ENCODE measurements at places on chromosomes 3 and 15.

- no peak for DNase-seq
These were observed 16.0 kb upstream of the PLA2G4F start for GRCh38 chr15:42172475-42172874.

GRCh38 chr15:48366584-48367312 is 35.5 kb downstream of the DUT start:
- no peak for DNase-seq

- no peak for DNase-seq
These were observed 497 bp upstream of the RPLP1 start for GRCh38 chr15:69451951-69452691.

DNA sequence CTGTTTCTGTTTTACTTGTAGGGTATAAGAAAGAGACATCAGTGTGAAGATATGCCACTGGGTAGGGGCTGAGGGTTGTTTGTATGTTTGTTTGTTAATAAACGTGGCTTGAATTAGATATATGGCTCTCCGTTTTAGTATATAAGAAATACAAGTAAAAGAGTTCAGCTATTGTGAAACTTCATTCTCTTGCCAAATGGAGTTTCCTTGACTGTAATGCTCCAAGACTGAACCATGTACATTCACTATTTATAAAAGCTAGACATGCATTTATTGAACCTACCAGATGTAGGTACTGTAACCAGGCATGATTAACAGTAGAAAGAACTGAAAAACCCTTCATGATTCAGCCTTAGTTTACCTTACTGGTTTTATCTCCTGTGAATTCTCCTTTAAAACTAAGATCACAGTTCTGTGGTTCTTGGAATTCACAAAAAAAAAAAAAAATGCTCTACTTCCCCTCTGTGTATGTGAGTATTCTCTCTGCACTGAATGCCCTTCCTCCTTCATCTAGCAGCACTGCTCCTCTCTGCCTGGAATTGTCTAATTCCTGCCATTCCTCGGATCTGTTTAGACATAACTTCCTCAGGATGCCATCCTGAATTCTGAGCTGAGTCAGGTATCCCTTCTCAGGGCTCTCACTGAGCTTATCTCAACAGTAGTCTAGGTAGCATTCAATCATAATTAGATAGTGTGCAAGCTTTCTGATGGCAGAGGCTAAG is 504.4 kb downstream of the FHIT start:
- no peak for DNase-seq

DNA sequence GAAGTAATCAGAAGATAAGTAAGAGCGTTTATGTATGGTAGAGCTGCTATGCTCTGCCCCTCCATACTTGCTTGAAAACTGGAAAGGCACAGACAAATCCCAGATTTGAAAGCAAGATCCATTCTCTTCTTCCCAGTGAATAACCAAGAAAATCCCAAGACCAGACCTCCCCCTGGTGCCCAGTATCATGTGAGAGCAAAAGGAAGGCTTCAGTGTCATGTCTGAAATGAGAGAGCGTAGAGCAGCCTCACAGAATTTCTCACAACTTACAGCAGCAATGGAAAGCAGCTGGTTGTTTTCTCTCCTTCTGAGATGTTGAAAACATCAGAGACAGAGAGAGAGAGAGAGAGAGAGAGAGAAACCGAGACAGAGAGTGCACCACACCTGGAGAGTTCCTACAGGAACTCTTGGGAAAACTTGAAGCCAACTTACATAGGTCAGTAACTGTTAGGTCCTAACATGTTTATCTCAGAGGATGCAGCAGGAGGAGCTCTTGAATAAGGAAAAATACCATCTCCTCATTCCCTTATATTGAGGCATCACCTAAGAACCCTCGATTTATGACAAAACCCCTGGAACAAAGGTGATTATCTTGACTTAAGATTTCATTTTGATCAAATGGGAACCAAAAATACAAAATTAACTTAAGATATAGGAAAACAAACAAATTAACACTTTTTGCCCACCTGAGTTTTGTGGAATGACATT is 273.3 kb downstream of the NSUN3 start:
- DNase-seq = peak; percentile 18

GRCh38 chr3:34365231-34365630 is 566.8 kb downstream of the PDCD6IP start:
- DNase-seq = no peak

DNA sequence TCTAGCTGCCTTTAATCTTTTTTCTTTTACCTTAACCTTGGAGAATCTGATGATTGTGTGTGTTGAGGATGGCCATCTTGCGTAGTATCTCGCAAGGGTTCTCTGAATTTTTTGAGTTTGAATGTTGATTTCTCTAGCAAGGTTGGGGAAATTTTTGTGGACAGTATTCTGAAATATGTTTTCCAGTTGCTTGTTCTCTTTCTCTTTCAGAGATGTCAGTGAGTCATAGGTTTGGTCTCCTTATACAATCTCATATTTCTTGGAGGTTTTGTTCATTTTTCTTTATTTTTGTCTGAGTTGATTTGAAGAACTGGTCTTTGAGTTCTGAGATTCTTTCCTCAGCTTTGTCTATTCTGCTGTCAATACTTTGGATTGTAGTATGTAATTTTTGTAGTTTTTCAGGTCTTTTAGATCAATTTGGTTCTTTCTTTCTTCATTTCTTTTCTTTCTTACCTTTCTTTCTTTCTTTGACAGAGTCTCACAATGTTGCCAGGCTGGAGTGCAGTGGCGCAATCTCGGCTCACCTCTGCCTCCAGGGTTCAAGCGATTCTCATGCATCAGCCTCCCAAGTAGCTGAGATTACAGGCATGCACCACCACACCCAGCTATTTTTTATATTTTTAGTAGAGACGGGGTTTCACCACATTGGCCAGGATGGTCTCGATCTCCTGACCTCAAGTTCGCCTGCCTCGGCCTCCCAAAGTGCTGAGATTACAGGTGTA is 366.4 kb upstream of the RASGRP1 start:
- no peak for DNase-seq

- DNase-seq = no peak
These were observed 8.5 kb downstream of the GYG1 start for GRCh38 chr3:148999806-149000205.

GRCh38 chr3:82672966-82673365 is 911.5 kb upstream of the GBE1 start:
- no peak for DNase-seq

GRCh38 chr3:2540115-2540514 is 441.4 kb downstream of the CNTN4 start:
- DNase-seq = no peak

GRCh38 chr3:154164387-154164786 is 43.2 kb downstream of the ARHGEF26 start:
- DNase-seq = no peak

GRCh38 chr15:49372366-49372765 is 50.7 kb upstream of the FGF7 start:
- peak; percentile 14 for DNase-seq

- no peak for DNase-seq
These were observed 628.2 kb upstream of the CFAP20DC start for GRCh38 chr3:59677747-59678702.

GRCh38 chr3:120678984-120679383 is 3.1 kb downstream of the HGD start:
- peak; percentile 35 for DNase-seq

DNA sequence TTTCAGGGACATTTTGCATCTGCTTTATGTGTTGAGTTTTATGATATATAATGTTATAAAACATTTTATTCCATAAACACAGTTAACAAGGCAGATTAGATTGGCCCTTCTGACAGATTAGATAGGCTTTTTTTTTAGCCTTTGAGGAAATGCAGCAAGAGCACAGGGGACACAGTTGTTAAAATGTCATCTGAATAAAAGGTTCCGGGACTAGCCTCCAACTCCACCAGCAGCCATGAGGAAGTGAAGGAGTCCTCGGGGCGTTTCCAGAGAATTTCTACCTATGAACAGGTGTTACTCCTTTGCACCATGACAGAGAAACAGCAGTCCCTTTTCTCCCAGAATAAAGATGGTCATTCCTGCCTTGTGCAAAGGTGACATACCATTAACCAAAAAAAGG is 167.8 kb upstream of the KBTBD8 start:
- DNase-seq = no peak

DNA sequence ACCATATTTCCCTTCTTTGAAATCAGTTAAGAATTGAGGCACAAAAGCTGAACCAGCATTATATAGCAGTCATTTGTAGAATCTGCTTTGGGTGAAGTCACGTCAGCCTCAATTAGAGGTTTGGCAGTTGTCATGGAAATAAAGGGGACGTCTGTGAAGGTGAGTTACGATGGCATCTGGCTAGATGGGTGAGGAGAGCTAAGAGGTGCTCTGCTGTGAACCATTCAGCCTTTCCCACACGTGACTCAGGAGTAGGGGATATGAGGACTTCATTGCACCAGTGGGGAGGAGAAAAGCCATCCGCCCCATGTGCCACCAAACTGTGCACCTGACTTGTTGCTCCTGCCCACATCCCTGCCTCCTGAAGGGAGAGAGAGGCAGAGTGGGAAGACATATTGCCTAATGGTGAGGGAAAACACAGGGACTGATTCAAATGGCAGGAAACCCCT is 2.8 kb upstream of the C15orf40 start:
- no peak for DNase-seq

DNA sequence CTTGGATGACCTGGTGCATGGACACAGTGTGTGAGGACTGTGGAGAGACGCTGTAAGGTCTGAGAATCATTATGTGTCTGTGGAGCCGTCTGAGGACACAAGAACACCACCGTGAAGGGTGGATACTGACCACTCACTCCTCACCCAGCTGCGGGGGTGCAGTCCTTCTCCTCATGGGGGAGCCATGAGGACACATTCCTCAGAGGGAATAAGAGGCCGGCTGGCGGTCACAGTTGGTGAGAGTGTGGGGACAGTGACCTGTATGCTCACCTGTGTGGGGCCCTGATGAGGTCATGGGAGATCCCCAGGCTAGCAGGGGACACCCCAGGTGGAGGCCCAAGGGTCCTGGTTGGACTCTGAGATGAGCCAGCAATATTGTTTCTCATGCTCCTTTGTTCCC is 2.5 kb upstream of the TRPM1 start:
- DNase-seq = no peak

- DNase-seq = no peak
These were observed 79.6 kb downstream of the RTP4 start for GRCh38 chr3:187447737-187448136.

DNA sequence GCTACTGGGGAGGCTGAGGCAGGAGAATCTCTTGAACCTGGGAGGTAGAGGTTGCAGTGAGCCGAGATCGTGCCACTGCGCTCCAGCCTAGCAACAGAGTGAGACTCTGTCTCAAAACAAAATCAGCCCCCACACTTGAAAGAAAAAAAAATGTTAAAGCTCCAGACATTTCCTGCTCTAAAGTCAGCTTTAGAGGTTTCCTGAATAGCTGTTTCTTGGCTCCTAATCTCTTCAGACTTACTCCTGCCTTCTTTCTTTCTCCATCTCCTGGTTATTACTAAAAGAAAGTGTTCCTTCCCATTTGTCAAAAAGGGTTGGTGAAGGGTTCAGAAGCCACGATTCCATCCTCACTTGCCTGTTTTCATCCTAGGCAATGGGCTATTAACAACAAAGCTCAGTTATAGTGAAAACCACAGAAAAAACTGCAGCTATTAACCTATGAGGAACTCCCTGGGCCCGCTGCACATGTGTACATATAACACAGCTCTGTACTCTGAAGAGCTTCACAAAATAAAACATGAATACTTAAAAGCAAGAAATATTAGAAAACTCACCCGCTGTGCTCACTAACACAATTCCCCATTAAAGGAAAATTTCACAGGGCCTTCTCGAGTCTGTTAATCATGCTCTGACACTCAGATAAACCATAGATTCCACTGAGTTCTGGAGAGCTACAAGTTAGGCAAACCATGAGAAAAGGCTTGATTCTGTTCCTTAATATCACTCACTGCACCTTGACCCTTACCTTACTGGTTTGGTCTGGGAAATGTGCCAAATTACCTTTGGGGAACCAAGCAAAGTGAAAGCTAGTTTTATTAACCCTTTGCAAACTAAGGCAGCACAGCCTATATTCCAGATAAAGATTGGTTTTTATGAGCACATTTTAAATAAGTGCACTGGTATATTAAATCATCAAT is 89.9 kb upstream of the TSPAN3 start:
- peak; percentile 87 for DNase-seq

DNA sequence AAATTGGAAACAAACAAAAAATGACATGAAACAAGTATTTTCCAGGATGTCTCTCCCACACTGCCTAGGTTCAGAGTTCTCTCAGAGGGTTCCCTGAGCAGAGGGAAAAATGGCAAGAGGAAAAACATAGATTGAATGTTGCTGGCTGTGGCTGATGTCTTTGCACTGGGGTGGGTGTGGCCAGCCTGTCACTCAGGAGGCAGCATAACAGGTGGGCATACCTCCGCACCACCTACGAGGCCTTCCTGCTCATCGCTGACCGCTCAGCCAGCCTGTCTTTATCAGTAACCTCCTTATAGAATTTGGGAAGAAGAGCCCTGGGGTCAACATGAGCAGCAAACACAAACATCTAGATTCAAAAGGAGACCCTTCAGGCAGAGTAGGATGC is 216.6 kb upstream of the UMPS start:
- no peak for DNase-seq

GRCh38 chr3:42735615-42736014 is 33.0 kb upstream of the HHATL start:
- DNase-seq = no peak

DNA sequence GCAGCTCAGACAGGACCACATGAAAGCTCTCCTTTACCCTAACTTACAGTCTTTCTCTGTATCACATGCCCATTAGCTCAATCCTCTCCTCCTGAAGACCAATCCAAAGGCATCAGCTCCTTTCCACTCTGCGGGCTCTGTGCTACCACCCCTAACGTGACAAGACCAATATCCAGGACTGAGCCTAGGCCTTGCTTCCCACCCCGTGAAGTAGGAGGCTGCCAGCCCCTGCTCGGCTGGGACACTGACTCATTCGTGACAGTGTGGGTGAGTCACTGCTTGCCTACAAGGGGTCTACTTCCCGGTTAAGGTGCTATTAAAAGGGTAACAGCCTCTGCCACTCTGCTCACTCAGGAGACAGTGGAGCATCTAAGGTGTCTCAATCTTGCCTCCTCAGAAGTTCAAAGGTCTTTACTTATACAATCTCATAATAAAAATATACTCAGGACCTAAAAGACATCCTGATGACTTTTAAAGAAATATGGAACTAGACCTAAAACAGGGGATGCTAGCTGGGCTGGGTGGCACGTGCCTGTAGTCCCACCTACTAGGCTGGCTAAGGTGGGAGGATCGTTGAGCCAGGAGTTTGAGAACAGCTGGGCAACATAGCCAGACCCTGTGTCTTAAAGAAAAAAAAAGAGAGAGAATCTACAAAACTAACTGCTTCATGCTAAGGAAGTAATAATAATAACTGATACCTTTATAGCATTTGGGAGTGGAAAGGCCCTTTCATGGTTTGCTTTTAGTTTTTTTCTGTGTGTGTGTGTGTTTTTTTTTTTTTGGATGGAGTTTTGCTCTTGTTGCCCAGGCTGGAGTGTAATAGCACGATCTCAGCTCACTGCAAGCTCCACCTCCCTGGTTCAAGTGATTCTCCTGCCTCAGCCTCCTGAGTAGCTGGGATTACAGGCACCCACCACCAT is 55.0 kb downstream of the TMEM44 start:
- DNase-seq = no peak

- DNase-seq = no peak
These were observed 660.8 kb upstream of the SGO1 start for GRCh38 chr3:20846832-20847231.
